ENCODE measurements at places on chromosomes 4 and X.
A peak's percentile ranks its signal among the peaks of the same experiment; 100 is the strongest.

DNA sequence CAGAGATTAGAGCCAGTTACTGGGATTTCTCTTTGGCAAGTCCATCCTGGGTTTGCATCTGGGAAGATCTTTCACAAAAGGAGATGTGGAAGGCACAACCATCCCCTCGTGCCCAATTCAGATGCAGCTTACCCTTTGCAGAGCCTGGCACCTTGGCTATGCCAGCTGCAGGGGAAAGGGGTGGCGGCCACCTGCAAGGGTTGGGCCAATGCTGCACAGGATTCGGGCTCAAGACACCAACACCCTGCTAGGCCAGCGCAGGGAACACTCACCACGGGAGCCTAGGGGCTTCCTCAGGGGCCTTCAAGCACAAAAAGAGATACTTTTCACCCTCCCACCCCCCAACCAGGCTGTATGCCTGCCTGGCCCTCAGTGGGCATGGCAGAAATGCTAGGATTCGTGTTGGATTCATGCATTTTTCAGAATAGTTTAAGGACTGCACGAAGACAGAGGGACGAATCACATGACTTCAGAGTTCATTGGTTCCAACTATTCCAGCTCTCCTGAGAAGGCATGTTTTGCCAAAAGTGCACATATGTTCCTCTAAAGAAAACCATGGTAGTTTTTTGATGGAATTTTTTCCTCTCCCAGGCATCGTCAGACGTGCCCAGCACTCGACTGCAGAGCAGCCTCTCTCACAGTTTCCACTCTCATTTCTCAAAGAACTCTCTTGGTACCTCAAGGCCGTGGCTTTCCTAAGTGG, 94.4 kb downstream of the PHKA2 start:
- no peak for DNase-seq

DNA sequence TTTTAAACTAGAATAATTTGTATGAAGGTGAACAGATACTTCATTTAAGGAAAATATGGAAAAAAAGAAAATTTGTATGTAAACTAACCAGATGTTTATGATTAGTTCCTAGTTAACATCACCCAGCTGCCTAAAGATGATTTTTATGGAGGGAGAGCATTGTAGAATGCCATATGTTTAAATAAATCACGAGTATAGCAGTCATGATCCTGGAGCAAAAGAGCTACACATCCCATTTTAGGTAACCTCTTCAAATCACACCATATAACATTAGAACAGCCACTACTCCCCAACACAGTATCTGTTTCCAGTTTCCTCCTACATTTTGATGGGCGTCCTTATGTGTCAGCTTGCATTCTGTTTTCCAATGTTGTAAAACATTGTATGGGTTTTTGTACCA, 571.9 kb upstream of the FAM241A start:
- no peak for DNase-seq

GRCh38 chr4:173362666-173363065, 8.1 kb upstream of the SAP30 start:
- no peak for DNase-seq

- no peak for DNase-seq
Measured at GRCh38 chr4:7878323-7878722, 61.3 kb downstream of the AFAP1 start.

GRCh38 chr4:101441446-101441845, 94.1 kb upstream of the PPP3CA start:
- DNase-seq, result no peak

GRCh38 chrX:53483838-53484405, 49.8 kb upstream of the HSD17B10 start:
- no peak for DNase-seq

DNA sequence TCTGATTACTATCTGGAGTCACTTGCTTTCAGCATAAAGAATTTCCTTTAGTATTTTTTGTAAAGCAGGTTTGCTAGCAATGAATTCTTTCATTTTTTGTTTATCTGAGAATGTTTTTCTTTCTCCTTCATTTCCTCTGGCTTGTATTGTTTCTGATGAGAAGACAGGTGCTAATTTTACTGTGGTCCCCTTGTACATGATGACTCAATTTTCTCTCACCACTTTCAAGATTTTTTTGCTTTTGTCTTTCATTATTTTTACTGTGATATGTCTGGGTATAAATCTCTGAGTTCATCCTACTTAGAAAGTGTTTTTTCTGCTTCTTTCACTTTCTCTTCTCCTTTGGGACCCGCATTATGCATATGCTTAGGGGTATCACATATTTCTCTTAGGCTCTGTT, 62.6 kb downstream of the PKD2 start:
- no peak for DNase-seq

DNA sequence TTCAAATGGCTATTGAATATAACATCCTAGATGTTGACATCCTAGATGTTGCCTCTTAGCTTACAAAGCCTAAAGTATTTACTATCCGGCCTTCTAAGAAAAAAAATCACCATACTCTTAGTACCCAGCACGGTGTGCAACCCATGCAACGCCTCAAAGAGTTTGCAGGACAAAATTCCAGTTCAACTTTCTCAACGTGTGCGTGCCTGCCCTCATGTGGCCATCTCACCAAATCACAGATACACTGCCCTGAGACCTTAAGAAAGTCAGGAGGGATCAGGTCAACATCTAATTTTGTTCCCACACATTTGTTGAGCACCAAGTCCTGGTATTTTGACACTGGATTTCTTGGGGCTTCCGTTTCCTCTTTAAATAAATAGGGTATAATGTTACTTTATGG, 68.3 kb downstream of the CRMP1 start:
- DNase-seq, result peak; percentile 8

GRCh38 chr4:152578670-152579069, 42.8 kb upstream of the FBXW7 start:
- DNase-seq, result no peak

- no peak for DNase-seq
Measured at GRCh38 chrX:9582956-9583355, 118.1 kb downstream of the TBL1X start.

- DNase-seq, result no peak
Measured at GRCh38 chrX:129039176-129039575, 484.1 kb downstream of the SMARCA1 start.

- no peak for DNase-seq
Measured at GRCh38 chrX:123626962-123627361, 105.9 kb downstream of the THOC2 start.

GRCh38 chr4:6008766-6009385, 9.4 kb downstream of the C4orf50 start:
- no peak for DNase-seq

GRCh38 chr4:90254357-90254756, 127.2 kb downstream of the CCSER1 start:
- no peak for DNase-seq

GRCh38 chrX:150164971-150165600, 198.0 kb upstream of the MAMLD1 start:
- no peak for DNase-seq

- no peak for DNase-seq
Measured at GRCh38 chr4:1478766-1479355, 72.6 kb upstream of the NKX1-1 start.

DNA sequence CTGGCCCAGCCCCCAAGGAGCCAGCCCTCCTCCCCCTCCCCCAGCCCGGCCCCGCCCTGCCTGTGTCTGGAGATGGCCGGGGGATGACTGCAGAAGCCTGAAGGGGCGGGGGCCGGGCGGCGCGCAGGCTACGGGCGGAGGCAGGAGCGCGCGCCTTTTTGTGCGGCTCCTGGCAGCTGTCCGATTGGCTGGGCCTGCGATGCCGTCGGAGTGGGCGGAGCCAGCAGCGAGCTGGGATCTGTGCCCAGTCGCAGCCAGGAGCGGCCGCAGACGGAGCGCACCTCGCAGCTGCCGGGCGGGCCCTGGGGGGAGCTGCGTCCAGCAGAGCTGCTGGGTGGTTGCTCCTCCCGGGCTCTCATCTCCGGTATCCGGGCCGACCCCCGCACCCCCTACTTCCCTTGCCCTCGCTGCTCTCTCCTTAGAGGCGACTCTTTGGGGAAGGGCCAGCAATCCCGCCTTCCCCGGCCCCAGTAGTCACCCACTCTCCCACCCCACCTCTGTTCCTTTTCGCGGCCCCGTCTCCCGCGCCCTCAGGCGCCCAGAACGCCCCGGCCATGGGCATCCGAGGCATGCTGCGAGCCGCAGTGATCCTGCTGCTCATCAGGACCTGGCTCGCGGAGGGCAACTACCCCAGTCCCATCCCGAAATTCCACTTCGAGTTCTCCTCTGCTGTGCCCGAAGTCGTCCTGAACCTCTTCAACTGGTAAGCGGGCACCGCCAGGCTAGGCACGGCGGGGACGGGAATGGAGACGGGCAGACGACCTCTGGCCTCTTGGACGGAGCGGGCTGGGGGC, at the start of gene GABRQ:
Gene GABRQ, plus strand, starts transcription at position 247 of the 794 bp plus-strand sequence. Its CDS starts 308 bp downstream, at position 555.
- no peak for DNase-seq

DNA sequence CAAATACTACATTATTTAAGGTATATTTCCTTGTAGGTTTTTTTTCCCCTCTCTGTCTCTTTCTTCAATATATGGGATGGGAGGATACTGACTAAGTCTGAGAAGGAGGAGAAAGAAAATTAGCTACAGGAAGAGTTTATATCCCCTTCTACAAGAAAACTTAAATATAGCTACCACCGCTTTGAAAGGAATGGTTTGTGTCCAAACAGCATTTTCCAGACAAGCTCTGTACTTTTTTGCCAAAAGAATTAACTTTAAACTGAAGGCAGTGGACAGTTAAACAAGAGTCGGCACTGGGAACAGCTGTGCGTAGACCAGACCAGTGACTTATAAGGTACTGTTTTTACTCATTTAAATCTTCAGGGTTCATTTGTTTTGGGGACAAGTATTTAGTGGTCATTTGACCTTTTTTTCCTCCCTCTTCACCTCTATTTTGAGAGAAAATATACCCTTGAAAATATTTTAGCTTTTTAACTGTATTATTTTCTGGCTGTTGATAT, 303.7 kb downstream of the ARHGAP24 start:
- peak; percentile 48 for DNase-seq

GRCh38 chr4:83387476-83388312, 53.0 kb upstream of the HPSE start:
- no peak for DNase-seq

GRCh38 chrX:134236626-134237614, at the start of gene CCDC160:
Gene CCDC160, plus strand, starts transcription at chrX:134237182. Its CDS starts 7,619 bp downstream, at chrX:134244801.
- no peak for DNase-seq

DNA sequence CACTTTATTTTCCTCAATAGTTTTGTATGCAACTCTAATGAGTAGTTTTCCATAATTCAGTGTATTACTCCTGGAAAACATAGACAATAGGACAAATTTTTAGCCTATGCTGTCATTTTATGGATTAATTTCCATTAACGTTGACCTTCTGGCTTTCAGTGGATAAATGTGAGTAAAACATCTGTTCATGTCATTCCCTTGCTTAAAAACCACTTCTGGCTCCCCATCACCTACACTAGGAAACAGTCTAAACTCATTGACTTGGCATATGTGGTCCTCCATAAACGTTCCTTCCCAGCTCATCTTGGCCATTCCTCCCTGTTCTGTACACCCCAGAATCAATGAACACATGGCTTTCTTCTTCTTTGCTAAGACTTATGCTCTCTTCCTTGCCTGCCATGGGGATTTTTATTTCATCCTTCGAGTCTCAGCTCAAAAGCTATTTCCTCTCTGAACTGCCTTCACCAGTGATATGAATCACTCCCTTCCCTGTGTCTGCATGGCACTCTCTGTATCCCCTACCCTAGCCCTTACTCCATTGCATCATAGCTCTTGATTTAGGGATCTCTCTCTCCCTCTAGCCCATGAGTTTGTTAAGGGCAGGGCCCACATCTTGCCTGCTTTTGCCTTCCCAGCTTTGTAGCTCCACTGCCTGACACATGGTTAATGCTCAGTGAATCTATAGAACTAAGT, 34.8 kb downstream of the DOCK11 start:
- DNase-seq, result no peak

- no peak for DNase-seq
Measured at GRCh38 chrX:41421071-41421729, 25.9 kb upstream of the NYX start.

GRCh38 chr4:129788486-129788885, 692.5 kb downstream of the C4orf33 start:
- DNase-seq, result no peak

DNA sequence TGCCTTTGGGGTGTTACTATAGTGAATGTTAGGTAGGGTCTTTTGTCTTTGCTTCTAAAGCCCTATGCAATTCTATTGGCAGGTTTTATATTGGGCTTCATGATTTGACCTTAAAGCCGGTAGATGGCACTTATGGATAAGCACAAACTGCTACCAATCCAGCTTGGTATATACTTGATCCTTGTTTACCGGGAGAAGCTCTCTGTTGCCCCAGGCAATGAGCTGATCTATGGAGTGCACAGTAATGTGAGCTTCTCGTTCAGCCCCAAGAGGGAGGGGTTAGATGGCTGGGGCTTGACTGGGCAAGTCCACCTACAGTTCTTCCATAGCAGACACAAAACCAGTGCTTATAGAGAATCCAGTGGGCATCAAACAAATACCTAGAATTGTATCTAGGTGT, 287.2 kb upstream of the CT83 start:
- DNase-seq, result no peak

DNA sequence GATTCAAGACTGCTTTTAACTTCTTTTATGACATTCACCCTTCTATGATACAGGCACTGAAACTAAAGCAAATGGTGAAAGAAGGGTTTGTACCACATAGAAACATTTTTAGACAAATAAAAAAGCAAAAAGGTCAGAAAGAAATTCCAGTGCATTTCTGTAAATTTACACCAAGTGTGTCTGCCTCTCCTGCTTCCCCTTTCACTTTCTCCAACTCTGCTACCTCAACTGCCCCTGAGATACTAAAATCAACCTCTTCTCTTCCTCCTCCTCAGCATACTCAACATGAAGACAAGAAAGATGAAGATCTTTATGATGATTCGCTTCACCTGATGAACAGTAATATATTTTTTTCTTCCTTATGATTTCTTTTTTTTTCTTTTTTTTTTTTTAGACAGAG, 187.9 kb downstream of the LRBA start:
- DNase-seq, result no peak

DNA sequence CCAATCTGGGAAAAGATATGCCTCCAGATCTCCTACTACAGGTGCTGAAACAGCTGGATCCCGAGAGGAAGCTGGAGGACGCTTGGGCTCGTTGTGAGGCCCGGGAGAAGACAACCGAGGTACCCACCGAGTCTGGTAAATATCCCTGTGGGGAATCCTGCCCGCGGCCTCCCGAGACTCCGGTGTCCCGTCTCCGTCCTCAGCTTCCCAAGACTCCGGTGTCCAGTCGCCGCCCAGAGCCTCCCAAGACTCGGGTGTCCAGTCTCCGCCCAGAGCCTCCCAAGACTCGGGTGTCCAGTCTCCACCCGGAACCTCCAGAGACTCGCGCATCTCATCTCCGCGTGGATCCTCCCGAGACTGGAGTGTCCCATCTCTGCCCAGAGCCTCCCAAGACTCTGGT, 639 bp downstream of the FAM47B start:
- DNase-seq, result no peak

GRCh38 chr4:142352712-142353111, 493.4 kb downstream of the INPP4B start:
- DNase-seq, result no peak

DNA sequence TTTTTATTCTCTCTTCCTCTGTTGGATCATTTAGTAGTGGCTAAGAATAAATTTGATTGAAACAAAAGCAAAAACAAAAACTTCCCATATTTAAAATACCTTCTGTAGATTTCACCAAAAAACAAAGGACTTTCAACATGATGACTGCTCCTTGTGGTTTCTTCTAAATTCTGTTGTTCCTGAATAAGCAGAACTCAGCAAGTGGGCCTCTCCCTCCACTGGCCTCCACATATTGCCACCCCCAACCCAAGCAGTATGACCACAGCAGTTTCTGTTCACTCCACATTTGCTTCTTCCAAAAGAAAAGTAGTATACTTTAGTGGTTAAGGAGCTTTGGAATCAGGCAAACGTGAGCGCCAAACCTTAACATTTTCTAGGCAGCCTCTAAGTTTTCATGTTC, 114.7 kb downstream of the COX18 start:
- DNase-seq, result no peak

GRCh38 chr4:113553082-113553481, 208.5 kb downstream of the CAMK2D start:
- DNase-seq, result no peak
